Stimulated activated CD4-positive, alpha-beta T cell treated with anti-CD3 and anti-CD28 coated beads, TNF-alpha, amount 100 ng/mL, for 1 hour (primary cell): ENCODE measurements at places on chromosomes 3 and 15.

DNA sequence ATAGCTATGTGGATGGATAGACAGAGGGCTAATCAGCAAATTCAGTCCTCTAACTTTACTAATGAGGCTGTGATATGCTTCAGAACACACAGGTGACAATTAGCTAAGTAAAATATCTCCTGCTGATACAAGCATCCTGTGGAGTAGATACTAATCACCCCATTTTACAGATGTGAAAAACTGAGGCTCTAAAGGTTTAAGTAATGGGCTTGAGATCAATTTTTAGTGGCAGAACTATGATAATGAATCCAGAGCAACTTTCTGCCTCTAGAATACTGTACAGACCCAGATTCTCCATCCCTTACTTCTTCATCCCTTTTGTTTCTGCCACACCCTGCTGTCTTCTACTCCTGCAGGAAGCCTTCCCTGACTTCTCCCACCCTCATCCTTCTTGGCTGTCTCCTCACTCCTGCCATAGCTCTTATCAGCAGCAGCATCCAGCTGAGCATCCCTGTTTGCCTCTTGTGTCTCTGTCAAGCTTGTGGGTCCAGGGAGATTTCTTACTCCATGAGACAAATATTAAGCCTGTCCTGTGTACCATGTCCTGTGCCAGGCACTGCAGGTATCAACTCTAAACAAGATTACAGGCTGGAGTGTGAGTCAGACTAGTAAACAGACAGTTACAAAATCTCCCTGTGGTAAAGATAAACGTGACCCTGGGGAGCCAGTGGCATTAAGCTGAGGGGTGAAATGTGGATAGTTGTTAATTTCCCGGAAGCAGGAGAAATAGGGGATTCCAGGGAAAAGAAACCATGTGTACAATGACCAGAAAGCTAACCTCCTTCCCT lies 39.2 kb downstream of the SLC6A11 start:
- DNase-seq: no peak

- DNase-seq: no peak
Measured at GRCh38 chr3:195297446-195297845, 26.5 kb upstream of the XXYLT1 start.

DNA sequence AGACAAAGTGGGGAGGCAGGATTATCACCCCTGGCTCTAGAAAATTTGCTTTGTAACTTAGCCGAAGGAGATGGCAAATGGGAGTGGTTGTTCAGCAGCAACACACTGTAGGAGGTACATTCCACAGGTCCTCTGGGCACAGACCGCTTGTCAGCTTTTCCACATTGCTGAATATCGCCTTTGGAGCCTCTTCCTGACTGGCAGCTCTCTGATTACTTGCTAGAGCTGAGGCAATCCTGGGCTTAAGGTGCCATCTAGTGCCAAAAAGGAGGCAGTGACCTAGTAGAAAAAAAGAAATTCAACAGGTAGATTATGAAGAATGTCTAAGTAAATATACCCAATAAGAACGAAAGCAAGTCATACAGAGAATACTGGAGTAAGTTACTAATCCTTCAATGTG lies 13.1 kb upstream of the SCN5A start:
- no peak for DNase-seq

DNA sequence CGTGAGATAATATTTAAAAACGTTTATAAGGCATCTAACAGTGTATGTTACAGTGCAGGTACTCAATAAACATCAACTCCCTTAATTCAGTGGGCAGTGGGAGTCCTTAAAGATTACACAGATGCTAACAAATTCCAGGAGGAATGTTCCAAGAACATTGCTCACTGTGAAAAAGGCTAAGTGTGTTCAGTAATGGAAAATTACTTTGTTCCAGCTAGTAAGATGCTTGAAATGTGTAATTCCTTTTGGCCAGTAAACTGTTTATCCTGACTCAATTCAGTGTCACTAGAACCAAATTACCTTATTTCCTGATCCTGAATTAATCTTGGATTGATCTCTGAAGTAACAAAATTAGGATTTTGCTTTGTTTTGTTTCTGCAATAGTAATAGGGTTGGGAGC lies 54.2 kb upstream of the SEMA6D start:
- no peak for DNase-seq

DNA sequence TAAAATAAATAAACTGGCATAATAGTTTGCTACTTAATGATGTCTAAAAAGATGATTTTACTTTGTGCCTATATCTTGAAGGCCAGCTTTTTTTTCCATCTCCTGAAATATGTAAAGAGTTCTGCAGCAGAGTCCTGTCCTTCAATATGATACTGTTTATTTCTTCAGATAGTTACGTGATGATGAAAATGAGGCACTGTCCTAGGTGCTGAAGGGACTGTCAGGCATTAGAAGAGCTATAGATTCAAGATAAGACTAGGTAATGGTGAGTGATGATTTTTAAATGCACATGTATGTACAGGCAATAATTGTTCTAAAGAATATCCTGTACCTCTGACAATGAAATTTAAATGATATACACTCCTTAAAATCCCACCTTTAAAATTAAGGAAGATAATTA lies 326.9 kb upstream of the DNAJC19 start:
- no peak for DNase-seq

DNA sequence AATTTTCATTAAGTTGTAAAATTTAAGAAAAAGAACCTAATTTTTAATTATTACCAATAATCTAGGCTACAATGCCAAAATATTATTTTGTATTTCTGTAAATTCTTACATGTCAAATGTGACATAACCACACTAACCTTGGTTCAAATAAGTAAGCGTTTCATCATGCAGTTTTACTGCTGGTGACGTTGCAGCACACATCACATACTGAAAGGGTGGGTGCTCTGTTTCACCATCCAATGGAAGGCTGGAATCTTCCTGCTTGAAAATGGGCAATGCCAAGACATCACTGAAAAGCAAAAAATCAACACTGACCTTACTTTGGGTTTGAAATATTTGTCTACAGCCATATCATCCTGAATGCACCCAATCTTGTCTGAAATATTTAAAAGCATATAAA lies 14.8 kb downstream of the UBP1 start:
- no peak for DNase-seq

DNA sequence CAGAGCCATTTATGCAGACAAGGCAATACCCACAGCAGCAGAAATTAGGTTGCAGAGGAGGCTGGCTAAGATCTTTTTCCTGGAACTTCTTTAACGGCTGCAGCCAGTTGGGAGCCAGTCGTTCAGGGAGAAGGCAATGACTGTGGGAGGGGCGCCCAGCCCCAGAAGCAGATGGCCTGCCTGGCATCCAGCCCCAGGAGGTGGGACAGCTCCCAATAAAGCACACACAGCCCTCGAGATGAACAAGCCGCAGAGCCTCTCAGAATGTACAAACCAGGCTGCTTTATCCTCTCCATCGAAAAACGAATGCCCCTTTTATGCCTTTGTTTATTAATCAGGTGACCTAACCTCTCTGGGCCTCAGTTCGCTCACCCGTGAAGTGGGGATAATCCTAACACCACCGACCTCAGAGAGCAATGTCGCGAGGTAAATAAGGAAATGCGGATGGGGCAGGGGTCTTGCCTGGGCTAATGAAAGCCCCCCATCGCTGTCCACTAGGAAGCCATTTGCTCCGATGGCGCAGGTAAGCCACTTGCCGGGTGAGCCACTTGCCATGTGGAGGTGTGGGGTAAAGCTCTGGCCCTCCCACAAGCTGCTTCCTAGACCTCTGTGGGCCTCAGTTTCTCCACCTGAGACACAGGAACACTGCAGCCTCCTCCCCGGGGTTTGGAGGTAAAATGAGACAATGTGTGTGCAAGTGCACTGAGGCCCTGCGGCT lies 35.8 kb downstream of the MGLL start:
- DNase-seq: no peak

- DNase-seq: no peak
Measured at GRCh38 chr15:94021621-94022320, 209.6 kb upstream of the MCTP2 start.

- DNase-seq: no peak
Measured at GRCh38 chr15:88688394-88688933, 49.6 kb downstream of the ISG20 start.

- no peak for DNase-seq
Measured at GRCh38 chr3:34005886-34006285, 207.5 kb downstream of the PDCD6IP start.

DNA sequence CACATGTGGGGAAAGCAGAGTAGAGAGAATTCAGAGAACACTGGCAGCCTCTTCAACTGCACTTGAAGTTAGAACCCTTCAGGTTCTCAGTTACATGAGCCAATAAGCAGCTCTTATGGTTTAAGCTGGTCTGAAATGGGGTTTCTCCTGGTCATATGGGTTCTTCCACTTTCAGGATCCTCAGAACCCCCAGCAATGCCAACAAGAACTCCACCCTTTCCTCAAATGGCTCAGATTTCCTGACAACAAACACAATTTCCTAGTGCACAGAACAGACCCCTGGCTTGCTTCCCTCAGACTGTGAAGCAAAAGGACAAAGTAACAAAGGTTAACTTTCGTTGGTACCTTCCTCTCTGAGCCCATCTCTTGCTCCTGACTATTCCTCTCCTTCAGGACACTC lies 23.9 kb upstream of the FRMD4B start:
- DNase-seq: no peak

DNA sequence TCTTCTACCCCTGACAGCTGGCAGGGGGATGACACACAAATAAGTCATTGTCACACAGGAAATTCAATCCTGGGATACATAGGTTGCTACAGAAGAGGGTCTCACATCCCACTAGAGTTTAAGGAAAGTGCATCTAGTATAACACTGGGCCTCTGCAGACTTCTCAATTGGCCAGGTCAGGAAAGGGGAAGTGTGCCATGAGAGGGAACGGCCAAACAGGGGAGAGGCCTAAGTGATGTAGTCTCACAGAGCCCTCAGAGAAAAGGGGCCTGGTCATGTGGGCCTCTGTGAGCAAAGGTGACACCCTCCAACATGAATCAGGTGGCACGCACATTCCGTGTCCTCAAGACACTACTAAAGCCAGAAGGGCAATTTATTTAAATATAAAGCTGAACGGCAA lies 11.2 kb downstream of the ZXDC start:
- DNase-seq: no peak

DNA sequence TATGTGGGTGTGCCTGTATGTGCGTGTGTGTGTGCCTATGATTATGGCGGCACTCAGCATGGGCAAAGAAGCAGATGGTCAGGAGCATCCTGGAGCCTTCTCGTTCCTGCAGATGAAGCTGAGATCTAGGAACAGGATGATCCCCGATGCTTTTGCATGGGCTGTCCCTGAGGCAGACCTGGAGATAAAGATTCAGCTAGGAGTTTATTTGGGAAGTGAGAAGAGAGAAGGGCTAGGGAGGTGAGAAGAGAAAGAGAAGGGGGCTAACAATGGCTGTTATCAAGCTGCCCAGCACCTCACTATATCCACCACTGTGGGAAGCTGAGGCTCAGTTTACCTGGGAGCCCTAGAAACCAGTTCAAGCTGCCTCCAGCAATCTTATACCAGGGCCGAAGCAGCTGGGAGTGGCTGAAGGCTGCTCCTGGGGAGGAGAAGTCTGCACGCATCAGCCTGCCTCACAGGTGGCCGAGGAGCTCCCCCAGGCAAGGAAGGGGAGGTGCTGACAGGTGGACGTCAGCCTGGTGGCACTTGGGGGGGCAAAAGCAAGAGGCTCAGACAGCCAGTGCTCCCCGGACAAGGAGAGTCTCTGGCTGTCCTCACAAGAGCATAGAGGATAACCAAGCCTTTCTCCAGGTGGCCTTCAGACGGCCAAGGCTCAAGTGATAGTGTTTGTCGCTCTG lies 94.0 kb upstream of the IQSEC1 start:
- no peak for DNase-seq

- DNase-seq: no peak
Measured at GRCh38 chr15:99414755-99415731, 150.7 kb upstream of the MEF2A start.

DNA sequence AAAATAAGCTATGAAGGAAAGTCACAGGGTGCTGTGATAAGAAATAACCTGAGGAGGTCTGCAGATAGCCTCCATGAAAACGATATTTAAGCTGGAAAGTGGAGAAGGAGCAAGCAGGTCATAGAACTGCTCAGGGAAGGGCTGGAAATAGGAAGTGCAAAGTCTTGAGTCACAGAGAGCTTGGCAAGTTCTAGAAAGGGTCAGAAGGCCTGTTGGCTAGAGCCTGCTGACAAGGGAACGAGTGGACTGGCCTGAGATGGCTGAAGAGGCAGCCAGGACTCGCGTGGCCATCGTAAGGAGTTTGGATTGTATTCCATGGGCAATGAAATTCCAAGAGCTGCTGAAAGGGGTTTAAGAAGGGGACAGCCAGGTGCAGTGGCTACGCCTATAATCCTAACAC lies 64.7 kb upstream of the IL12A start:
- DNase-seq: no peak

GRCh38 chr15:35519541-35520149 lies 26.3 kb downstream of the DPH6 start:
- no peak for DNase-seq

DNA sequence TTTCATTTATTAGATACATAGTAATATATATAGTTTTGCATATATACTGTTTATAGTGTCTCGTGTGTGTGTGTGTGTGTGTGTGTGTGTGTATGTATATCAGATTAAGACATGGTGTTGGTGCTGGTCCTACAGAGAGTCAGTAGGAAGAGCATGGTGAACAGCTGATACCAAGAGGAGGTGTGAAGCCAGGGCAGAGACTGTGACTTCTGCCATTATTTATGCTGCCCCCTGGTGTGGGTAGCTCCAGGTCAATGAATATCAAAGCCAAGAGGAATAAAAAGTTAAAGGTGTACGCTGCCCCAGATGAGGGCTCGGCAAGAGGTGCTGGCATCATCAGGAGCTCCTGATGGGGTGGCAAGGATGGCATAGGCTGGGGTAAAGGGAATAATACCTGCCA lies 299.5 kb upstream of the RASGRP1 start:
- DNase-seq: no peak

DNA sequence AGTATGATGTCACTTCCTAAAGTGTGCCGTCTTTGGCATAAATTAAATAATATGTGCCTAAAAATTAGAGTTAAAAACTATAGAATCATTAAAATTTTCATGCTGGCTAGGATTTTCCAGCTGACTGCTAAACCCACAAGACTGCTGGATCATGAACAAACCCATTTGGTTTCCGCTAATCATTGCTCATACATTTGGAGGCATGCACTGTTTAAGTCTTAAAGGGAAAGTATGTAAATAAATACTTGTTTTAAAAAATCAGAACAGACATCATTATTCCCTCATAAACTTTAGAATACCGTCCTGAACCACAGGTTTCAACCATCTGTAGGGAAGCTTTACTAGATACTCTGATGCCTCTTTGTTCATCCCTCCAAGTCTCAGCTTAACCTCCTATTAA lies 26.5 kb downstream of the ATP6V1A start:
- DNase-seq: no peak

- no peak for DNase-seq
Measured at GRCh38 chr3:100260081-100260684, 609 bp upstream of the TBC1D23 start.

- DNase-seq: no peak
Measured at GRCh38 chr3:124084022-124084881, 92.3 kb upstream of the ROPN1 start.

- no peak for DNase-seq
Measured at GRCh38 chr3:22101811-22102210, 350.8 kb upstream of the ZNF385D start.
